Omental fat pad (tissue), 4 donors: ENCODE measurements at places on chromosomes 6 and 20. TPM values are rescaled to one million over a fixed set of nuclear protein-coding genes. Genes with fewer than 3 reads are reported as not detected.

DNA sequence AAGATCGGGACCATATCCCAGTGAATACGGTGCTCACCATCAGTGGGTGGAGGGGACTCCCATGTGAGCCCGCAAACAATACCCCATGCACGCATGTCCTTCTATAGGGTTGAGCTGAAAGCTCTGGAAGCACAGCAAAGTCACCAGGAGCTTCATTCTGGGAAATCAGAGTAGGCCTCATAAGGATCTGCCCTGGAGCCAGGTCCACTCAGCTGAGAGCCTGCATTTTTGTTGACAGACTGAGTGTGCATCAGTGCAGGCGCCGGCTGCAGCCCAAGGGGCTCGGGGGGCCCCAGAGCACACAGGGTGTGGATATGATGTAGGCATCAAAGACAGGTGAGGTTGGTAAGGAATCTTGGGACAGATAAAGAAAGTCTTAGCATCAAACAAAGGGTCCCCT lies 79.8 kb upstream of the CD93 start:
- DNase-seq: no peak

Gene GHRH
- not detected for total RNA-seq

Gene BTN1A1
- not detected for total RNA-seq

Gene OSBPL2
- 24.3 TPM for total RNA-seq
